NCI-H82 (cell line): ENCODE measurements at places on chromosomes 12 and 14.

- DNase-seq, result no peak
Observed at GRCh38 chr14:74135426-74135825, 50.7 kb downstream of the LIN52 start.

- no peak for DNase-seq
Observed at GRCh38 chr14:22483863-22484593, 105.0 kb downstream of the DAD1 start.

DNA sequence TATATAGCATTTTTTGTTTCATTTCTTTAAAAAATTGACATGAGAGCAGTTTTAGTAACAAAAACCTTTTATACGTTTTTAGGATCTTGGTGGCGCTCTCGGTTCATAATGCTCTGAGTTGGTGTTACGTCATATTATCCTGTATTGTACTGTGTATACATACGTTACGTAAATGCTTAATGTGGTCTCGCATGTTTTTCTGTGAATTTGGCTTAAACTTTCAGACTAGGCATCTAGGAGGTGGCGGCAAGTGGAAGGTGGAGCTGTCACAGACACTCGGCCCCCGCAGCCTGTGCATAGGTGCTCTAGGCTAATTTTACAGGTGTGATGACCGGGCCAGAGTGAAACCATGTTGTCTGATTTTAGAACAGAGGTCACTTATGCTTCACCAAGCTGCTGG lies 60.0 kb downstream of the PPP2R5C start:
- no peak for DNase-seq

- DNase-seq, result no peak
Observed at GRCh38 chr14:82180139-82180538, 646.5 kb upstream of the SEL1L start.

DNA sequence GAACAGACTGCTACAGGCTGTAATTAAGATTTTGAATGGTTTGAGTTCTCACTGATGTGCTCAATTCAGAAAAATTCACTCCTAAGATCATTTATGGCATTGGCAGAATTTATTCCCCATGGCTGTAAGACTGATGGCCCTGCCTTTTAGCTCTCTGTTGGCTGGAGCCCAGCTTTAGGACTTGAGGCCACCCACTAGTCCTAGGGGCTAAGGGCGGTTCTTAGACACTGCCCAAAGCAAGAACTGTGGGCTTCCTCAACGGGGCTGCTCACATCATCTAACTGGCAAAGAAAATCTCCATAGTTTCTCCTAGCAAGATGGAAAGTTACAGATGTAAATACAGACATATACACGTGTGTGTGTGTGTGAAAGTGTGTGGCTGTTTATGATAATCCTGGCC lies 3.4 kb upstream of the CCER1 start:
- DNase-seq, result no peak

DNA sequence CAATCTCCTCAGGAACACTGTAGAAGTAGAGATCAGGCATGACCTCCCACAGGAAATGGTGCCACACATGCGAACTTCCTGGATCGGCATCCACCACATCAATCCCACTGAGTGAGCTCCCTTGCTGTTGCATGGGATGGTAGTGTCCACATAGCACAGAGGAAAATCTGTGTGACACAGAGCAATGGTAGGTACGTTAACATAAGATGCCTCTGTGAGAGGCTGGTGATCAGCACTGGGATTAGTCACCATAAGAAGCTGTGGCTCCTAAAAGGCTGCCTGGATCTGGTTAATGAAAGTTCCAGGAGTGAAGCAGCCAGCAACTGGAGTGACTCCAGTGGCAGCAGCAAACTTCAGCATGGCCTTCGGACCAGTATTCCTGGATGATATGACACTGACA lies 21.8 kb downstream of the WDHD1 start:
- no peak for DNase-seq

DNA sequence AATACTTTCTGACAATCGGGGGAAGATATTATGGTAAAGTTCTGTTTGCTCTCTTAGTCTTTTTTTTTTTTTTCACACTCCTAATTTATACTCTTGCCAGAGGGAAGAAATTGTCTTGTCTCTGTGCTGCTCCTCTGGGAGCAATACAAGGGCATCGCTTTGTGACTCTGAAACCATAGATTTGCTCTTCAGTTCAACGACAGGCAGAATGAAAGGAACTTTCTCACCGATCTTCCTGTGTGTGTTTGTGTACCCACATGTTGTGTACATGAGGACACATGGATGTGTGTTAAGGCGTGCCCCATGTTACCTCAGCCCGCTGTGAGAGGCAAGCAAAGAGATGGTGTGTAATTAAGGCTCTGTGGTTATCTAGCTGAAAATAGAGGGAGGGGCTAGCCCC lies 457.6 kb downstream of the EGLN3 start:
- DNase-seq, result no peak

DNA sequence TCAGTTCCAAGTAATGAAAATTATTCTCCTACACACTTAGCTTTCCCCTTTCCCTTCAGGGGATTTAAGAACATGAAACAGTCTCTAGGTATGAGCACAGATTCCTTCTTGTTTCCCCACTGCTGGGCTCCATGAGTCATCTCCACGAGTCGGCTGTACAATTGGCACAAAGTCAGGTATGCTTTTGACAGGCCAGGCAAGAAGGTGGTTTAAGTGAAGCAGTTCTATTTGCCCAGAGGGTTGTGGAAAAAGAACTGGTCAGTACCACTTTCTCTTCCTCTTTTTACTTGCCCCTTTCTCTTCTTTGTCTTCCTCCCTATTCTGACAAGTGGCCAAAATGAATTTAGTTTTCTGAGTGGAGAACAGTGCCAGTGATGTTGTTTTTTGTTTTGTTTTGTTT lies 16.3 kb downstream of the DYNC1H1 start:
- DNase-seq, result no peak

DNA sequence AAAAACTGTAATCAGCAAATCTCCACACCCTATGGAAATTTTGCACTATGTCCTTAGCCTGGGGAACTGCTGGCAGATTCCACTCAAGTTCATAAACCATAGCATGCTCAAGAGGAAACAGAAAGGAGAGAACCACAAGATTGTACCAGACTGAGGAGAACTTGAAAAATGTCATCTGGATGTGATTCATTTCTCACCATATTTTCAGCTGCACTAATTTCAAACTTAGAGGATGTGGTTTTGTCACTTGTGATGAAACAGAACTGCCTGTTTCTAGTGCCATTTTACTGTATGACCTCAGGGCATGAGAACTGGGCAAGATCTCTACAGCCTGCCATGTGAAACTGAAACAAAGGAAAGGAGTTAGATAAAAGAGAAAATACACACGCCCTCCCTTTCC lies 1493.1 kb upstream of the FLRT2 start:
- no peak for DNase-seq

DNA sequence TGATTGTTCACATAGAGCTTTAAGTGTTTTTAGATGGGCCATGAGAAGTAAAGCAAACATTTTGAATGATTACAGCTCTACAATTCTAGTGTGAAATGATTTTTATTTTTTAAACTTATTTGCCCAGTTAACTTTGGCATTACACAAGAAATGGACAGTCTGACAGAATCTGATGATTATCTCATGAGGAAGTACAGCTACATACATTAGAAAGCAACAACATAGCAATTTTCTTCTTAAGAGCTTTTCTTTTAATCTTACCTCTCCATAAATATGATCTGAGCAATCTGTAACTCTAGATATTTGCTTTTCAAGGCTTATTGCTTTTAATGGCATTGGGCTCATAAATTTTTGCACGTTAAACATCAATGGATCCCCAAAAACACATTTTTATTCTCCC lies 26.5 kb upstream of the PPP1R12A start:
- DNase-seq, result no peak

DNA sequence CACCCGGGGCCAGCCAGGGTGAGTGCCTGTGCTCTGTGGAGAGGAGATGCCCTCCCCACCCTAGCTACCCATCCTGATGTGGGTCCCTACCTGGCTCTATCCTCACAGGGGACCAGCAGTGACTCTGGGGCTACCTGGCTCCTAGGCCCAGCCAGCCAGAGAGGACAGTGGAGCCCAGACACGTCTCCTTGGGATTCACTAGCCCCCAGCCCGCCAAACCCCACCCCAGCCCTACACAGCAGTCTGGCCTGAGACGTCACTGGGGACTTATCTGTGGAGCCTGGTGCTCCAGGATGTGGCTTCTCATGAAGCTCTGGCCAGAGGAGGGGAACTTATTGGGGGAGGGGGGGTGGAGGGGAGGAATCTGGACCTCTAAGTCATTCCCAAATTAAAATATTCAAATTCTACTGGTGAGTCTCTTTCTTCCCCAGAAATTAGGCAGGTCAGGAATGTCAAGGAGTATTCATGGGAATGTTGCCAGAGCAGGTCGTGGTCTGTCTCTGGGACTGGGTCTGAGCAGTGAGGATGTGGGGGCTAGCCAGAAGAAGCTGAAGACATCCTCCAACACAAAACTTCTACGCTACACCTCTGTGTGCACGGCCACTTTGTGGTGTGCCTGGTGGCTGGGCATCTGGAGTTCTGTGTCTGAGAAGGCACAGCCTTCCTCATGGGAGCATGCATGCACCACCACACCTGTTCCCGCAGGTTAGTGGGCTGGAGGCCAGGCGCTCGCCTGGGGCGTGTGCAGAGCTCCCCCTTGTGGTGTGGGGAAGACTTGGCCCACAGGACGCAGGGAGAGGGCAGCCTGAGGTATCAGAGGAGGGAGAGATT lies 2.7 kb downstream of the CMTM5 start:
- peak; percentile 98 for DNase-seq

- no peak for DNase-seq
Observed at GRCh38 chr14:100138082-100138787, 21.2 kb downstream of the DEGS2 start.

DNA sequence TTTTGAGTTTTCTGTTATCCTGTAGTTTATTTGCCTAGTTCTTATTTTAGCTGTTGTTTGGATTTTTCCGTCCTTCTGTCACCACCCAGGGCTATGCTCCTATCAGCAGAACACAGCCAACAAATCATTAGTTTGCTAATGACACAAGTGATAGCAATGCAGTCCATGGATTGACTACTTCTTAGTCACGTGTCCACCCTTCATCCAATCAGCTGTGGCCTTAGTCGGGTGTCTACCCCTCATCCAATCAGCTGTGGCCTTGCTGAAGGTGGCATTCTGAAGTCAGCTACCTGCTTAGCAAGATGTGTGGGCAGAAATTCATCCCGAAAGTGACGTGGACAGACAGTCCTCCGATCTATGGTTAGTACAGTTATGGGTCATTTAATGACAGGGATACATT lies 182.3 kb downstream of the GALC start:
- DNase-seq, result peak; percentile 0

DNA sequence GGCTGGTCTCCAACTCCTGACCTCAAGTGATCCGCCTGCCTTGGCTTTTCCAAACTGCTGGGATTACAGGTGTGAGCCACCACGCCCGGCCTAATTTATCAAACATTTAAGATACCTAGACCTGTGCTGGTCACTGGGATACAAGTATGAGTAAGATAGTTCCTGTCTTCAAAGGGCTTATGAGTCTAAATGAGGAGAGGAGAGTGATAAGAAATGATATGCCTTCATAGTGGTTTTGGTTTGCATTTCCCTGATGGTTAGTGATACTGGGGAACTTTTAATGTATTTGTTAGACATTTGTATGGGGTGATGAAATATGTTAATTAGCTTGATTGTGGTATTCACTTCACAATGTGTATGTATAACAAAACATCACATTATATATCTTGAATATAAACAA lies 21.2 kb downstream of the TMED10 start:
- no peak for DNase-seq

DNA sequence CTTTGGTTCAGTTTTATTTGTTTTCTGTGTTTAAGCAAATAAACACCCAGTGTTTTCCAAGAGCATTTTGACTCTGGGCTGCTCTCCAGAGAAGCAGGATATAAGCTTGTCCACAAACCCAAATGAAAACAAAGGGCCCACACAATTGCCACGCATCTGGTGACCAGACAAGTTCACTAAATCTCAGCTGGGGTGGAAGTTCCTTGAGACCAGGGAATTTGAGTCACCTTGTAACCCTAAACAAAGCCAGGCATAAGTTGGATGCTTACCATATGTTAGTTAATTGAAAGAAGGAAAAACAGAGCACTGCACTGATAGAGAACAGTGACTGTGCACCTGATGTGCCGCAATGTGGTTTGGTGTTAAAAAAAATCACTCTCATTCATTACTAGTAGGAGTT lies 1.6 kb upstream of the TXNRD1 start:
- DNase-seq, result no peak

- no peak for DNase-seq
Observed at GRCh38 chr14:95830386-95830785, 46.2 kb upstream of the TUNAR start.

GRCh38 chr12:26870491-26871419 lies 37.8 kb upstream of the ITPR2 start:
- DNase-seq, result peak; percentile 29

GRCh38 chr12:22981711-22982110 lies 356.7 kb downstream of the ETNK1 start:
- peak; percentile 6 for DNase-seq

DNA sequence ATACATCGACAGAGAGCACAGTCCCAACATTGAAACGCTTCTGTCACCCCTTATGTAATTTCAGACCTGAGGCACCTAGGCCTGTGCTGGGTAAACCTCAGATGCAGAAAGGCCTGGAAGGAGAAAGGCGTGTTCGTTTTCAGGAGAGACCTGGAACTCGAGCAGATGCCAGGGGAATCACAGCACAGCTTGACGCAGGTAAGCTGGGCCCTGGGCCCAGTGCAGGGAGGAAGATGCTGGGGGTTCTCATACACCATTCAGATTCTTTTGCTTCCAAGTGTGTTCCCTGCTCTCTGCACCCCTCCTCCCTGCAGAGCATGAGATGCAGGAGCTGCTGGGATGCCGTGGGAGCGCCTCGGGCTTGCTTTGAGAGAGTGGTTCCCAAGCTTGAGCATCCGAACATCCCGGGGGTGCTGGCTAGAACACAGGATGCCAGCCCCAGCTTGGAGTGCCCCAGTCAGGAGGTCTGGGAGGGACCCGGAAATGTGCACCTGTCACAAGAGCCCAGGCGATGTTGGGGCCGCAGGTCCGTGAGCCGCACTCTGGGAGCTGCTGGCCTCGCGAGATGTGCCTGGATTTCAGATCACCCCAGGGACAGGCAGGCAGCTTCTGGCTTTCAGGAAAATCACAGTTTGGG lies 35.9 kb downstream of the FZD10 start:
- no peak for DNase-seq
